IPS DF 19.7 (cell line): ENCODE measurements at places on chromosomes 4 and X.
A peak's percentile ranks its signal among the peaks of the same experiment; 100 is the strongest.

DNA sequence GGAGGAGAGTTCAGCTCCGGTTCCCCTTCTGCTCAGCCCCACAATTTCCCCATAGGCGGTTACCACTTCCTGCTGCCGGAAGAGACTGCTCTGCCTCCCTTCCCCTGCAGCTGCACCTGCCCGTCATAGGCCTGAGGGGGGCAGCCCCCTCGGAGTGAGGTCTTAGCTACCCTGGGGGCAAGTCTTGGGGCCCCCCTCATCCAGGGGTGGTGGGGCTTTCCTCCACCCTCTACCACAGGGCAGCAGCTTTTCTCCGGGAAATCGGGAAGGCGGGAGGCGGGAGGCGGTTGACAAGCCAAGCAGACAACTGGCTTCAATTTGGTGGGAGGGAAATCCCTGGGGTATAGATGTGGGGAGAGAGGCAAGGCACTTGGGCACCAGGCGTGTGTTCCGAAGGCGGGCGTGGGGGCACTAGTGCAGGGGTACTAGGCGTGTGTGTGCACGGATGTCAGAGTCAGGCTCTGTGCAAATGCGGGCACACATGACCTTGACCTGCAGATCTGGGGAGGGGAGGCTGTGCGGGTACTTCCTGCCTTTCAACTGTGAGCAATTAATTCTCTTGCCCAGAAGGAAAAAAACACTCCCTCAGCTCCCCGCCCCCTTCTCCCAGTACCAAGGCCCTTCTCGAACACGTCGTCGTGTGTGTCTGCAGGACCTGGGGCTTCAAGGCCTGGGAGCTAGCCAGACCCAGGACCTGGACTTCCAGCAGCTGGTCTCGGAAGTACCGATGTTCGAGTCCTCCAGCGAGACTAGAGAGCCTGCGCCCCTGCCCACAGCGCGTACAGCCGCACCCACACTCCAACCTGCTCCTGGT lies 1.0 kb upstream of the ARHGAP4 start:
- DNase-seq = no peak

DNA sequence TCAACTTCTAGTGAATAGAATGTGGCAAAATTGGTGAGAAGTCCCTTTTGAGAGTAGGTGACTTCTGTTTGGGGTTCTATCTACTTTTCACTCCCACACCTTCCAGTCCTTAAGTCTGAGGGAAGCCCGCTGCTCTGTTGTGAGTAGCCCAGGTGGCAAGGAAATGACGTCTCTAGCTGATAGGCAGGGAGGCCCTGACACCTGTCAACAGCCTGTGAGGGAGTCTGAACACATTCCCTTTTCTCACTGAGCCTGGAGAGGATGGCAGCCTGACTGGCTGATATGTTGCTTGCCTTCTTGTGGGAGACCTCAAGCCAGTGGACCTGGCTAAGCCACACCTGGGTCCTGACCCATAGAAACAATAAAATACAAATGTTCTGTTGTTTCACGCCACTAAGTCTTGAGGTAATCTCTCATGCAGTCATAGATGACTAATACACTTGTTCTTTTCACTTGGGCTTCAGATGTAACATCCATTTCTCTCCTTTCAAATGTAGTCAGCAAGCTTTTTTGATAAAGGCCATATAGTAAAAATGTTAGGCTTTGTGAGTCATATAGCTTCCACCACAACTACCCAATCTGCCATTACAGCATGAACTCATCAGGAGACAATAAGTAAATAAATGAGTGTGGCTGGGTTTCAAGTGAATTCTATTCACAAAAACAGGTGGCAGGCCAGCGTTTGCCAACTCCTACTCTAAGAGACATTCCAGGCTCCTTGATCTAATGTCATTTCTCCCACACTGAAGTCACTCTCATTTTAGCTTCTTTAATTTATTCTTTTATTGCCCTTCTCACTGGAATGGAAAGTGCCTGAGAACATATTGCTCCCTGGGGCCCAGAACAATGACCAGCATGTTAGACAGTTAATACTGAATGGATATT lies 265.1 kb upstream of the MAD2L1 start:
- no peak for DNase-seq

- DNase-seq = no peak
These were observed 44.5 kb upstream of the NDP start for GRCh38 chrX:44017676-44018075.

DNA sequence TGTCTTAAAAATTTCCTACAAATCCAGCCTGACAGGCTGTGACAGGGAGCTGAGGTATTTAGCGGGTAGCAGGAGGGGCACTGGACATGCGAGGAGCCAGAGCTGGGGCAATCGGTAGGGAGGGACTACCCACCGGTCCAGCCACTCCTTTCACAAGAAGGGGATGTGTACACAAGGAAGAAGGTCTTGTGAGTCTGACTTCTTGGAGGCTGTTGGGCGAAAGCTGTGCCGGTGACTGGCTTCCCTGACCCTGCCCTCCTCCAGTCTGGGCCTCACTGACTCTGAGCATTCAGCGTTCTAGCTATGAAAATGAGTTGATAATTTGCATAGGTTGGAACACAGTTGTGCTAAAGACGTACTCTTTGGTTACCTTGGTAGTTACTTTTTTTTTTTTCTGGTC lies 12.7 kb upstream of the CXCL8 start:
- no peak for DNase-seq

GRCh38 chrX:110414679-110415439 lies 56.2 kb downstream of the RTL9 start:
- no peak for DNase-seq

- no peak for DNase-seq
These were observed 124.4 kb upstream of the SLC34A2 start for GRCh38 chr4:25531272-25531671.

GRCh38 chr4:98639523-98639922 lies 18.9 kb downstream of the TSPAN5 start:
- DNase-seq = no peak

DNA sequence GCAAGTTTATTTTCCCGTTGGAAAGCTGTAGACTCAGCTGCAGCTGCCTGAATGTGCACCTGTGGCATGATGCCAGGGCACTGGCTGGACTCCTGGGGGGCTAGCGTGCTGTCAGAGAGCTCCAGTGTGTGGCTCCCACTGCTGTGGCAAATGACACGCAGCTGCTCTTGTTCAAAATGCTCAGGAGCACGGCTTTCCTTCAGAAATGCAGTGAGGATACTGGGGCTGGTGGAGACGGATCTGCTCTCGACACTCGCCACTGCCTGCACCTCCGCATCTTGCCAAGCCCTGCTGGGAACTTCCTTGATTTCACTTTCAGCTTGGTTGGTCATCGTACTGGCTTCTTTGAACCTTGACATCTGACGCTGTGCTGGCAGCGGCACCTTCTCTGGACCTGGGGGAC lies 58.7 kb downstream of the GPRIN3 start:
- DNase-seq = no peak

- DNase-seq = no peak
These were observed 39.1 kb downstream of the FUNDC1 start for GRCh38 chrX:44503560-44503959.

- DNase-seq = no peak
These were observed 1110.4 kb upstream of the ADGRL3 start for GRCh38 chr4:60089546-60090273.

DNA sequence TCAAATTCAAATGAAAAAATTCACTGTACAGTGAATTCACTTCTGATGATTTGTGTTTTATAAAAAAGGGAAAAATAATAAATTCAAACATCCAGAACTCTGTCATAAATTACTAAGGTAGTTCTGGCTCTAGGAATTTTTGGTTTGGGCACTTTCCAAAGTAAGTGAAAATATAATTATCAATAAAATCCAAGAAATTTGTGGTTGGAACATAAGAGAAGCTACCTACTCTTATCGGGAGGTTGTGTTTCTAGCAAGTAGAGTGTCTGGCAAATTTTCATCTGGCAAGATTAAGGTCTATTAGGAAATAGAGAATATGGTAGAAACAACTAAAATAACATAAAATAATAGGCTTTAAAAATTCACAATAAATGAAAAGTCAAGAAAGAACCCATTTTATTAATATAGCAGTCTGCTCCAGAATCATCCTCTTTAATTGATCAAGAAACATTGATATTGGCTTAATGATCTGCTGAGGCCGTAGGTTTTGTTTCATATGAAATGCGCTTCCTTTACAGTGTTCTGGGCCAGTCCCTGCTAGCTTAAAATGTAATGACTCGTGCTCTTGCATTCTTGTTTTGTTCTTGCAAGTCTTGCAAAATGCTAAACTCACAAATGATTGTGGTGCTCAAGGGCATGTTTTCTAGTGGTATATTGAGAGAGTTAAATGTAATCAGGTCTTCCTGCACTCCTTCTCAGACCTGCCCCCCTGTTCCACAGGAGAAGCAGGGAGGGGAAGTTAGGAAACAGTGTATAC lies 331.4 kb downstream of the RAPGEF2 start:
- no peak for DNase-seq

GRCh38 chr4:165355900-165356300 lies 22.9 kb upstream of the CPE start:
- no peak for DNase-seq

- no peak for DNase-seq
These were observed 399.3 kb downstream of the GPM6A start for GRCh38 chr4:175412746-175413145.

- DNase-seq = no peak
These were observed 232.1 kb downstream of the CHM start for GRCh38 chrX:85815203-85815751.

GRCh38 chrX:18769812-18770573 lies 62.5 kb downstream of the PPEF1 start:
- no peak for DNase-seq

- peak; percentile 17 for DNase-seq
These were observed 40.5 kb upstream of the BMP3 start for GRCh38 chr4:80989921-80990544.

- no peak for DNase-seq
These were observed 227.9 kb upstream of the ANKRD50 start for GRCh38 chr4:124940387-124940786.

- no peak for DNase-seq
These were observed 6.2 kb upstream of the CXCL3 start for GRCh38 chr4:74044677-74045076.

GRCh38 chr4:152655272-152656129 lies 24.3 kb downstream of the TMEM154 start:
- DNase-seq = no peak

GRCh38 chr4:85673540-85673939 lies 198.6 kb downstream of the ARHGAP24 start:
- DNase-seq = no peak

- no peak for DNase-seq
These were observed 596.4 kb downstream of the PCDH18 start for GRCh38 chr4:136935871-136936270.

DNA sequence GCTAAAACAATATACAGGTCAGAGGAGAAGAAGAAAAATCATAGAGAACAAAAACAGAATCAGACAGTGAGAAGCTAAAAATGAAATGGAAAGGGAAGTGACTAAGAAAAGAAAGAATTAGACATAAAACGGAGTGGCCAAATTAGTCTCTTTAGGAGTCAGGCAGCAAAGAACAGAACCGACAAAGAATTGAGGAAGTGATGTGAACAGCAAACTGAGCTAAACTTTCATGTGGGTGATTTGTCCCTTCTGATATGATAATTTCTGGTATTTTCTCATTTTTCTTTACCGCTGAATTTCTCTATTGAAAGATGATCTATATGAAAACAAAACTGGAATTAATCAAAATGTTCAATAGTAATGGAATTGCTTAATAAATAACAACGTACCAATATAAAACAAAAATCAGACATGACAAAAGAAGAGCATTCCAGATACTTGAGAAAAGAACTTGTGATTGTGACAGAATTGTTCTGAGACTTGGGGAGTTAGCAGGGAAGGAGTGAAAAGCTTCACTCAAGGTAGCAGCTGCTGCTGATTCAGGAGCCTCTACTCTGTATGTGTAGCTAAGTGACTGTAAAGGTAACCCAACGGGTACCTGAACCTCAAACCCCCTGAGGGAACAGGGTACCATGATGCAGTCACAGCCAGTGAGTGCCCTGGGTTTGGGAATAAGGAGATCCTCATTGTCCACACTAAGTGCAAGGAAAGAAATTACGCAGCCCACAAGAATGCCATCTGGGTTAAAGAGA lies 8.8 kb downstream of the TAPT1 start:
- no peak for DNase-seq

DNA sequence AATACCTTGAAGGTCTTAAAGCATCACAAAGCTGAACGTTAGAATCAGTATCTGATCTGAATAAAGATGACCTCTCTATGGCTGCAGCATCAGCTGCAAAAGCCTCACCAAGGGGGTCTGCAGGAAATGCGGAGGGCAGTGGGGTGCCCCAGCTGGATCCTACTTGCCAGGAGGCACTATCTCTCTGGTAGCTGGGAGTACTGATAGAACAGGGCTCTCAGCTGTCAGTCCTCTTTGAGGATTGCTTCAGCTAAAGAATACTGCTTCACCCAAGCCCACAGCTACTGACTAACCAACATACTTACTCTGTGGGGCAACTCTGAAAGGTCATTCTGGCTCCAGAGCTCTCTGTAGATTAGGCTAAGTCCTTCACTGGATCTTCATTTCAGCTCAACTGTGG lies 112.5 kb upstream of the ZFP42 start:
- no peak for DNase-seq

DNA sequence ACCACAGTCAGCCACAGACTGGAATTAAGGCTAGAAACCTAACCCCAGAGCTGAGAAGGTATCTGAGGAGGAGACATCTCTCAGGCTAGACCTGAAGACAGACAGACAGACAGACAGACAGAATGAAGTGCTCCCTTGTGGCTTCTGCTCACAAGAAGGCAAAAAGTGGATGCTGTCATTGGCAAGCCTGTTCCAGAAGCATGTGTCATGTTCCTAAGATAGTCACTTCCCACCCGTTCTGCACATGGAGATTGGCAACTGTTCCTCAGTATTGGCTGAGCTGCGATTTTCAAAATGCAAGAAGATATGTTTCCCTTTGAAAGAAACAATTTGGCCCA lies 166.4 kb downstream of the NSUN7 start:
- DNase-seq = no peak

DNA sequence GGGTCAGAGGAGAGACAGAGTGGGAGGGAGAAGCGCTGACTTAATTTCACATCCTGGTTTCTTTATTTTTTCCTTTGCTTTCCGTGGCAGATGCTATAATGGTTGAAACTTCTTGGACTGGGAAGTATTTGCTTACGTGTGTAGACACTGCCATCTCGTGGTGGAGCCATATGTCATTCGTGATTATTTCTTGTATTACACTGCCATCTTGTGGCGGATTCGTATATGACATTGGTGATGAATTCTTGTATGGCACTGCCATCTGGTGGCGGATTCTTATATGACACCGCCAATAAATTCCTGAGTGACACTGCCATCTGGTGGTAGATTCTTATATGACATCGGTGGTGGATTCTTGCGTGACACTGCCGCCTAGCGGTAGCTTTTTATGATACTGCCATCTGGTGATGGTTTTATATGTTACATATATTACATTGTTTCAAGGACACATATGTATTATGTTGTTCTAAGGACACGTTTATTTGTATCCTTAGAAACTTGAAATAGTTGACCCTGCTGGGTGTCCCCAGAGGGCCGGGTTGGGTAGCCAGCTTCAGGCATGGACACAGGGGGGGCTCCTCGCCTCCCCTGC lies 37.3 kb upstream of the CLCN4 start:
- DNase-seq = peak; percentile 5

- DNase-seq = no peak
These were observed 716 bp downstream of the KIT start for GRCh38 chr4:54658252-54659093.

- no peak for DNase-seq
These were observed 97.0 kb upstream of the PTPN13 start for GRCh38 chr4:86497131-86497530.
